Activated CD4-positive, alpha-beta memory T cell treated with anti-CD3 and anti-CD28 coated beads, Interleukin-2, amount 10 ng/mL, durations not matched to agents 7 days and 5 days (primary cell): ENCODE measurements at places on chromosomes 11 and 22.

DNA sequence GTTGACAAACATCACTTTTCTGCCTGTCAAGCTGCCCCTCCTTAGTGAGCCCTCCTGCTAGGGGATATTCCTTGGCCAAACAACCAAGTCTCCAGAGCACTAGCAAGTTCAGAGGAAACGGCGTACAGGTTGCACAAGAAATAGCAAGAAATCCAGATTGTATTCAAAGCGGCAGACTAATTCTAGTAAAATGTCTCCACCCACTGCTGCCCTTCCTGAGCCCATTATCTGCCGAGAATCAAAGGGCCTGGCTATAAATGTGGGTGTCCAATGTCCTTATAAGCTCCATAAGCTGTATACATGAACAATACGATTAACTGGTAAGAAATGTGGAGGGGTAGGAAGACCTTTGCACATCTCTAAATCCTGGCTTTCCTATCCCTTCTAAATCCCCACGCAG, 44.0 kb upstream of the AKIP1 start:
- peaks cover 51% of the 10 kb centered on the region for H3K27me3 ChIP-seq
- peaks cover 6% of the 10 kb centered on the region for H3K4me1 ChIP-seq
- H3K4me3 ChIP-seq: no peak overlapping the region
- DNase-seq: no peak

DNA sequence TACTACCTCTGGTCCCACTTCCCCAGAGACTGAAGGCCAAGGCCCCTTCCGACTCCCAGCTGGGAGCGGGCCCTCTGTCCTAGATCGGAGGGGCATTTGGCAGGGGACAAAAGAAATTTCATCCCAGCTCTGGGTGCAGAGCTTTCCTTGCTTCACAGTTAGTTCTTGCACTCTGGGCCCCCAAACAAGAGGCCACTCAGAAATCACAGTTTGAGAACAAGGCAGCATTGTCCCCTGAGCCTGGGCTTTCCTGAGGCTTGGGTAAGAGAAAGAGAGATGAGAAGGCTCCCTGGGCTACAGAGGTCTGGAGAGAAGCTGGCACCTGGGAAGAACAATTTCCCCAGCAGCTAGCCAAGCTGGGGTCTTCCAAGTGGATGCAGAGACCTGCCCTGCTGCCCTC, 71.8 kb upstream of the NCAM1 start:
- no peak for DNase-seq
- H3K27me3 ChIP-seq: peaks cover 15% of the 10 kb centered on the region
- H3K4me3 ChIP-seq: no peak overlapping the region
- H3K27ac ChIP-seq: no peak overlapping the region

- H3K36me3 ChIP-seq: no peaks in the 10 kb centered on the region
- no peak overlapping the region for H3K27ac ChIP-seq
- no peak for DNase-seq
- H3K4me3 ChIP-seq: no peak overlapping the region
- no peaks in the 10 kb centered on the region for H3K4me1 ChIP-seq
Measured at GRCh38 chr22:28963362-28963761, 80.0 kb downstream of the ZNRF3 start.

DNA sequence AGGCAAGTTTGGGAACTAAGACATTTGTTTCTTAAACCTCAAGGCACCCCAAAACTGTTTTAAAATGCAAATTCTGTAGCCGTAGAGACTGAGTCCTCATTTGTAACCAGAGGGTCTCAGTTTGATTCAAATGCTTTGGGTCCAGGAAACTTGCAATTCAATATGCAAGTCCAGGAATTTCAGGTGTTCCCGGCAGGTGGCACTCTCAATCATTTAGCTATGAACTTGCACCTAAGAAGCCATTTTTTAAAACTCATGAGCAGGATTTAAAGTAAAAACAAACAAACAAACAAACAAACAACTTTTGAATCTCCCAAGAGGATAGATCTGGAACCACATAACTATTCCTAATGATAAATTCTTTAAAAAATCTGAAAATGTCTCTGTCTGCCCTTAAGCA, 8.7 kb upstream of the ABTB2 start:
- peaks cover 8% of the 10 kb centered on the region for H3K4me1 ChIP-seq
- no peak overlapping the region for H3K27ac ChIP-seq
- peak; percentile 24 for DNase-seq
- H3K4me3 ChIP-seq: no peak overlapping the region
- peaks cover 42% of the 10 kb centered on the region for H3K27me3 ChIP-seq

- peaks cover 37% of the 10 kb centered on the region for H3K36me3 ChIP-seq
- H3K27ac ChIP-seq: peak overlapping the region; percentile 77
- DNase-seq: peak; percentile 39
- no peaks in the 10 kb centered on the region for H3K27me3 ChIP-seq
Measured at GRCh38 chr22:41862160-41862529, 29.2 kb downstream of the SREBF2 start.

DNA sequence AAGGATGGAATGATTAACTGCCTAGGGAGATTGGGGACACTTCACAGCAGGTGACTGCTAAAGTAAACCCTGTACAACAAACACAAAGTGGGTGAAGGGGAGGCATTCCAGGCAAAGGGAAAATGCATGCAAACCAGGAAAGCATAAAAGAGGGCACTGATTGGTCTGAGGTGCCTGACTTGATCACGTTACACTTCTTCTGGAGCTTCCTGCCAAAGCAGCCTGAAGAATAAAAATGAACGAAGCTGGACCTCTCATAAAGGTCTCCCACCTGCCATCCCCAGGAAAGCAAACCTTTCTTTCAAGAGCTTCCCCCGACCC, 46.7 kb upstream of the SCUBE2 start:
- H3K4me1 ChIP-seq: peaks cover 36% of the 10 kb centered on the region
- no peaks in the 10 kb centered on the region for H3K27me3 ChIP-seq
- H3K4me3 ChIP-seq: no peak overlapping the region
- no peak for DNase-seq

GRCh38 chr11:35288817-35289541, 130.4 kb downstream of the SLC1A2 start:
- no peaks in the 10 kb centered on the region for H3K27me3 ChIP-seq
- H3K4me1 ChIP-seq: peaks cover 28% of the 10 kb centered on the region
- H3K36me3 ChIP-seq: no peaks in the 10 kb centered on the region

DNA sequence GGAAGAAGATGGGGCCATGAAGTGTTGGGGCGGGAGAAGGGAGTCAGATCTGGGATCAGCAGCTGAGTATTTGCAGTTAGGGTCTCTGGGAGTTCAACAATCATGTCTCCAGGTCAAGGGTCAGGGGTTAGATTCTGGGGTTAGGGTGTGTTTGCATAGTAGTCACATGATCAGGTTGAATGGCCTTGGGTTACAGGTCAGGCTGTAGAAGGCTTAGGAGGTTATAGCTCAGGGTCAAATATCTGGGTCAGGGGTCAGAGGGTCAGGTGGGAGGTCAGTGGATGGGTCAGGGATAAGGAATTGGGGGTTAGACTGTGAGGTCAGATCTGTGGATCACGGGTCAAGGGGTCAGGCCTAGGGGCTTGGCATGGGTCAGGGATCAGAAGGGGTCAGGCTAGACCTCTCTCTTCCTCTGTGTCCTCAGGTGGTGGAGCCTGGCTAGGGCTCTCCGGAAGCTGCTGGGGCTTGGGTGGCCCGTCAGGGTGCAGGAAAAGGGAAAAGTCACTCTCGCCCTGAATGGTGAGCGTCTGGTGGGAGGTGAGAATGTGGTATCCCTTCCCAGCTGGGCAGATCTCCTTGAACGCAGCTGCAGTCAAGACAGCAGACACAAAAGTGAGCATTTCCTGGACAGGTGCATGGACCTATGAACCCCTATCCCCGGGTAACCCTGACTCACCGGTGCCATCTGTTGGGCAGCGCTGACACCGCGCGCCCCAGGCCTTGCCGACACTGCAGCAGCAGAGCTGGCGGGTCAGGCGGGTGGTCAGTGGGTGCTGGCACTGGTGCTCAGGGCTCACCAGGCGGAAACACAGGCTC, 6.4 kb downstream of the LTBP3 start:
- peak overlapping the region; percentile 31 for H3K27ac ChIP-seq
- H3K4me1 ChIP-seq: peaks cover 70% of the 10 kb centered on the region
- H3K36me3 ChIP-seq: peaks cover 24% of the 10 kb centered on the region
- no peaks in the 10 kb centered on the region for H3K27me3 ChIP-seq

- no peak for DNase-seq
- H3K27ac ChIP-seq: peak overlapping the region; percentile 29
- H3K36me3 ChIP-seq: peaks cover 27% of the 10 kb centered on the region
- H3K4me3 ChIP-seq: no peak overlapping the region
- no peaks in the 10 kb centered on the region for H3K27me3 ChIP-seq
- H3K4me1 ChIP-seq: peaks cover 33% of the 10 kb centered on the region
Measured at GRCh38 chr11:65593518-65594414, 1.8 kb downstream of the KCNK7 start.

DNA sequence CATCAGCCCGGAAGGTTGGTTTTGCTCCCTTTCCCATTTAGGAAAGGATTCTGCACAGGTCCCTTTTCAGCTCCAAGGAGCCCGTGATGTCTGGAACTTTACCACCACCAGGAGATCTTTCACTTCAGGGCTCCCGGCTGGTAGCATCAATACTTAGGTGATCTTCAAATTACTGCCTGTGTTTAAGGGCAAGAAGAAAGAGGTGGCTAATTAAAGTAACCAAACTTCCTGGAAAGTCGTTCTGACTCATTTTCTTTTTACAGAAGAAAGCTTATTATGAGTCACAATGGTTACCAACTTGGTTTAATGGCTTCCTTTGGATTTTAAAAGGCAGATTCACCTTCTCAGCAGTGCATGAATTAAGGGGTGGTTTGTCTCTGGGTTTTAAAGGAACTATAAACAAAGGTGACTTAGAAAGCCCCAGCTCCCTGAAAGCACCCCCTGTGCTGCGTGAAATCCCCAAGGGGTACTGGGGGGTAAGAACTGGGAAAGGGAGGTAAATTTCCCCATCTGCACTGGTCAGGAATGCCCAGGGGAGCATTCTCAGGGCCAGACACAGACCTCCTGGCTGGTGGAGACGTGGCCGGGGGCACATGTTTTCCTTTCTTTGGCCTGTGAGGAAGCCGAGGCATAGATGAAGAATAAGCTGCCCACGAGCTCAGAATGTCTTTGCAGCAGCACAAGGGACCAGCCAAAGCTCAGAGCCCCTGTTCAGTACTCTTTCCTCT, 8.8 kb downstream of the POU2F3 start:
- H3K4me1 ChIP-seq: peaks cover 54% of the 10 kb centered on the region
- H3K27me3 ChIP-seq: peaks cover 77% of the 10 kb centered on the region
- peak; percentile 24 for DNase-seq
- peak overlapping the region; percentile 36 for H3K4me3 ChIP-seq
